Activated CD4-positive, alpha-beta memory T cell treated with anti-CD3 and anti-CD28 coated beads for 36 hours (primary cell): ENCODE measurements at places on chromosomes 12 and 14. TPM values are rescaled to one million over a fixed set of nuclear protein-coding genes. Genes with fewer than 3 reads are reported as not detected.

GRCh38 chr12:2364631-2365051 is 311.9 kb downstream of the CACNA1C start:
- no peak for DNase-seq
- H3K27ac ChIP-seq, result no peak overlapping the region
- peaks cover 6% of the 10 kb centered on the region for H3K27me3 ChIP-seq
- peaks cover 5% of the 10 kb centered on the region for H3K4me1 ChIP-seq
- H3K4me3 ChIP-seq, result no peak overlapping the region
- H3K36me3 ChIP-seq, result no peaks in the 10 kb centered on the region

DNA sequence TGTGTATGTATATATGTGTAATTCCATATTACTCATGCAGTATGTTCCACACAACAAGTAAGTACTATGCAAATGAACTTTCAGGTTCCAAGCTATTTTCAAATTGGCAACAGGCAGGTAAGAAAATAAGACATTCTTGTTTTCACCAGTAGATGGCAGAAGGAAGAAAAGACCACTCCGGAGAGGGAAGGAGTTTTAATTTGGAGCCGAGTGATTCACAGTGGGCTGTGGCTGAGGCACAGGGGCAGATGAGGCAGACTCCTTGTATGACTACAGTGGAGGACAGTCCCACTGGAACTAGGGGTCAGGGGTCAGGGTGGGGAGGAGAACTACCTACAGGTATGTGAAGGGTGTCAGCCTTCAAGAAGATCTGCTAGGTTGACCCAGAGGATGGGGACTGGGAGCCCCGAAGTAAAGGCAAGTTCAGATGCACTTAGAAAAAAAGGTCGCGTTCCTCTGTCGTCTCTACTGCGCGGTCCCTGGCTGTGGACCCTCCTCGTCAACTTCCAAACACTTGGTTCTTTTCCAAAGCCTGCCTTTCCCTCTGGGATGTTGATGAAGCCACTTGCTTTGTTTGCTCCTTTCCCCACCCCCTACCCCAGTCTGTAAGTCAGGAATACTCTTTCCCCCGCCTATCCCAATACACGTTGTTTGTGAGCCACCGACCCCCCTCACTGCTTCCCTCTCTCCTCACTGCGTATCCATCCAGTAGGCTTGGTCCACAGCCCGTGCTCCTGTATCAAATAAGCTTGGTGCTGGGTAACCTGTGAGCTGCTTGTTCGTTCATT is 24.1 kb downstream of the DDX47 start:
- peaks cover 48% of the 10 kb centered on the region for H3K4me1 ChIP-seq
- no peak overlapping the region for H3K4me3 ChIP-seq
- H3K27ac ChIP-seq, result peak overlapping the region; percentile 42
- no peaks in the 10 kb centered on the region for H3K27me3 ChIP-seq
- DNase-seq, result peak; percentile 79
- peaks cover 27% of the 10 kb centered on the region for H3K36me3 ChIP-seq

DNA sequence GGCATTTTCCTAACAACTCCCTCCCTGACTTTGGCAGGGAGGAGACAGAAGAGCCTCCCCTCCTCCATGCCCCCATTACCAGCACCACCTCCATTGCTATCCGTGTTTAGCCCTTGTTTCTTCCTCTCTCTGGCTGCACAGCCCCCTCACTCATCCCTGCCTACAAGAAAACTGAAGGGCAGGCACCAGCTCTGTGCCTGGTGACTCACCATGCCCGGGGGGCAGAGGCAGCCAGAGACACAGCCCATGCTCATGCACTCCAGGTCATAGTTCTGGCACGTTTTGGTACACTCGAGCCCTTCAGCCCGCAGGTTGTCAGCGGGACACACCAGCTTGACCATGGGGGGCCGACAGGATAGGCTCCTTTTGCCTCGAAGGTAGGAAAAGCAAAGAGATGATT is 80.4 kb downstream of the VWF start:
- no peak overlapping the region for H3K27ac ChIP-seq
- H3K27me3 ChIP-seq, result peaks cover 4% of the 10 kb centered on the region
- H3K4me1 ChIP-seq, result no peaks in the 10 kb centered on the region
- no peak overlapping the region for H3K4me3 ChIP-seq
- DNase-seq, result no peak
- H3K36me3 ChIP-seq, result no peaks in the 10 kb centered on the region

DNA sequence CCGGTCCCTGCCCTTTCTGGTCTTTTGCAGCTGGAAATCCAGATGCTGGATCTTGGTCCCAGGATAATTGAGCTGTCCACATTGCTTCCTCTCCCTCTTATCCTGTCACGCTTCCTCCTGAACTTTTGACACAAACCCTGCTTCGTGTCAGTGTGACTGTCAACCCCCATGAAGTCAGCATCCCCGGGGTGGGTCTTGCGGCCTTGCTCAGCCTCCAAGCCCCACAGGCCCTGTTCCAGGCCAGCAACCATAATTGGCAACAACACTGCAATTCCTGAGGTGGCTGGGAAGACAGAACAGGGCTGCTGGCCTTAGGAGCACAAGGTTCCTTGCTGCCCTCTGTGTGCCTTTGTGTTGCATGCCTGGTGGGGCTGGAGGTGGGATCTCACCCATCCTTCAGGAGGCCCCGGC is 74.9 kb downstream of the NTF3 start:
- peaks cover 1% of the 10 kb centered on the region for H3K27me3 ChIP-seq
- no peak overlapping the region for H3K27ac ChIP-seq
- no peak overlapping the region for H3K4me3 ChIP-seq
- no peaks in the 10 kb centered on the region for H3K4me1 ChIP-seq

DNA sequence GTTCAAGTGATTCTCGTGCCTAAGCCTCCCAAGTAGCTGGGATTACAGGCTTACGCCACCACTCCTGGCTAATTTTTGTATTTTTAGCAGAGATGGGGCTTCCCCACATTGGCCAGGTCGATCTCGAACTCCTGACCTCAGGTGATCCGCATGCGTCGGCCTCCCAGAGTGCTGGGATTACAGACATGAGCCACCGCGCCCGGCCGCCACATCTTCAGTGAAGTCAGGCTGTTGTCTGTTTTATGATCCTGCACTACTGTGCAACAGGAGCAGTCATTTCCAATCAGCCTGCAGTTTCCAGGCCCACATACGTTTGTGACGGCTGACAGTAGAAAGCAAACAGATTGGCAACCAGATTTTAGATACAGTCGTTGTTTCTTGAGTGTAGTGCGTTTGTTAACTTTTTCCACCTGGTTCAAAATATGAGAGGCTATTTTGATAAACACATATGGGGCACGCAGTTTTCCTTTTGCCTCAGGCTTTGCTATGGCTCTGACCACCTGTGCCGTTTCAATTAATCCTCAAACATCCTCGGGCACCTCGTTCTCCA is 74.8 kb downstream of the LGMN start:
- no peaks in the 10 kb centered on the region for H3K27me3 ChIP-seq
- peaks cover 23% of the 10 kb centered on the region for H3K36me3 ChIP-seq
- no peak for DNase-seq
- peaks cover 78% of the 10 kb centered on the region for H3K4me1 ChIP-seq
- no peak overlapping the region for H3K27ac ChIP-seq

- no peaks in the 10 kb centered on the region for H3K27me3 ChIP-seq
- no peak for DNase-seq
- no peak overlapping the region for H3K4me3 ChIP-seq
- H3K36me3 ChIP-seq, result peaks cover 49% of the 10 kb centered on the region
- H3K4me1 ChIP-seq, result peaks cover 32% of the 10 kb centered on the region
- H3K27ac ChIP-seq, result no peak overlapping the region
These were observed 16.5 kb downstream of the SEL1L start for GRCh38 chr14:81516986-81517797.

- no peak overlapping the region for H3K27ac ChIP-seq
- H3K27me3 ChIP-seq, result no peaks in the 10 kb centered on the region
- peaks cover 5% of the 10 kb centered on the region for H3K4me1 ChIP-seq
- H3K4me3 ChIP-seq, result no peak overlapping the region
- H3K36me3 ChIP-seq, result peaks cover 3% of the 10 kb centered on the region
These were observed 192.4 kb downstream of the FUT8 start for GRCh38 chr14:65604936-65605335.

- no peaks in the 10 kb centered on the region for H3K36me3 ChIP-seq
- no peak overlapping the region for H3K4me3 ChIP-seq
- no peak for DNase-seq
- H3K27ac ChIP-seq, result no peak overlapping the region
- no peaks in the 10 kb centered on the region for H3K4me1 ChIP-seq
These were observed 40.2 kb downstream of the MYF5 start for GRCh38 chr12:80756875-80757274.

DNA sequence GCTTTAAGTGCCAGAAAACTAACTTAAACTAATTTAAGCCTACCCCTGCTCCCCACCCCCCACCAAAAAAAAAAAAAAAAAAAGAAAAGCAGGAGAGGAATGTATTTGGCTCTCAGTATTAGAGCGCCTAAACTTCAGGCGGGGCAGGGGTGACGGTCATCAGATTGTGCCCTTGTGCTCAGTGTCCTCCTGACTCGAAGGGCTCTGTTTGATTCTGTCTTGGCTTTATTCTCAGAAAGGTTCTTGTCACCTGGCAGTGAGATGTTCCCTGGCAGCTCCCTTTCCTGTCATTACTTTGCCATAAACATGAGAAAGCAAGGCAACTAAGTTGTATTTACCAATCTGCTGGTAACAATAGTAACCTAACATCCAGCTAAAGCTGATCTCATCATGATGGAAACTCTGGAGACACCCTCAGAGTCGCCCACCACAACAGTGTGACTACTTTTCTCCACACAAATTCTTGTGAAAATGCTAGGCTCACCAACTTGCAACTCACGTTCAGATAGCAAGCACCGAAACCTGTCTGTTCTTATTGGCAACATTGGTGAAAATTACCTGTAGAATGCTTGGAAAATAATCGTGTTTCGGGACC is 39.0 kb upstream of the WNK1 start:
- H3K36me3 ChIP-seq, result no peaks in the 10 kb centered on the region
- peaks cover 27% of the 10 kb centered on the region for H3K4me1 ChIP-seq
- no peaks in the 10 kb centered on the region for H3K27me3 ChIP-seq
- DNase-seq, result peak; percentile 61
- peak overlapping the region; percentile 21 for H3K27ac ChIP-seq

DNA sequence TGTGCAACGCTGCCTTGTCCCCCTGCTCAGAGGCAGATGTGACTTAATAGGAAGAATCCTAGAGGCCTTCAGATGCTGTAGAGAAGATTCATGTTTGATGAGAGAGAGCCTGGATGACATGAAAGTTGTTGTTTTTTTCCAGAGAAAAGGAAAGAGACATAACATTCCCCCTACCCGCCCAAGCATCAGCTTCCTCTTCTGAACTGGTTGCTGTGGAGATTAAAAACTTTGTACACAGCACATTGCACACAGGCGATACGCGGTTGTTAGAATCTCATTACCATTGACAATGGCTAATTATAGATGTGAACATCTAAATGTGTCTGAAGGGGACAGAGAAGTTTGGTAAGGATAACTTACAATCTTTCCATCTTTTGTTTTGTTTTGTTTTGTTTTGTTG is 13.6 kb upstream of the ETFBKMT start:
- no peak for DNase-seq
- H3K27ac ChIP-seq, result no peak overlapping the region
- no peaks in the 10 kb centered on the region for H3K27me3 ChIP-seq
- H3K4me1 ChIP-seq, result no peaks in the 10 kb centered on the region
- no peak overlapping the region for H3K4me3 ChIP-seq
- no peaks in the 10 kb centered on the region for H3K36me3 ChIP-seq

GRCh38 chr12:113049976-113050742 is 6.4 kb upstream of the DTX1 start:
- H3K4me1 ChIP-seq, result peaks cover 8% of the 10 kb centered on the region
- H3K27ac ChIP-seq, result no peak overlapping the region
- H3K36me3 ChIP-seq, result no peaks in the 10 kb centered on the region
- H3K4me3 ChIP-seq, result no peak overlapping the region

DNA sequence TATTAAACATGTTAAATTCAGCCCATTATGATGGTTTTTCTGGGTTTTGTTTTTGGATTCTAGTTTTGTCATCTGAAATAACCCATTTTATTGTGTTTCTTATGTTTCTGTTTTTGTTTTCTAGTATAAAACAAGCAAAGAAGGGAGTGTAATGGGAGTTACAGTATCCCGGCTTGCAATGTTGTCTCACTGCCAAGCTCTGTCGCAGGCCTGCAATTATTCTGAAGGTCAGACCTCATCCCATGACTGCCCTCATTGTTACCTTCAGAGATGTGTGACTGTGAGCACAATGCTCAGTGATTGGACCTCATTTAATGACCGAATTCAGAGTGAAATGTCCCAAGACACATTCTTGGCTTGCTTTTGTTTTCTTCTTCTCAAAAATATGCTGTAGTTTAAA is 73.0 kb upstream of the ATF1 start:
- no peaks in the 10 kb centered on the region for H3K27me3 ChIP-seq
- no peaks in the 10 kb centered on the region for H3K4me1 ChIP-seq
- DNase-seq, result no peak
- no peak overlapping the region for H3K27ac ChIP-seq
- H3K4me3 ChIP-seq, result no peak overlapping the region

GRCh38 chr14:61466249-61466904 is 145.0 kb downstream of the PRKCH start:
- no peak overlapping the region for H3K4me3 ChIP-seq
- peaks cover 51% of the 10 kb centered on the region for H3K36me3 ChIP-seq
- H3K27ac ChIP-seq, result peak overlapping the region; percentile 20
- DNase-seq, result no peak
- peaks cover 73% of the 10 kb centered on the region for H3K4me1 ChIP-seq

DNA sequence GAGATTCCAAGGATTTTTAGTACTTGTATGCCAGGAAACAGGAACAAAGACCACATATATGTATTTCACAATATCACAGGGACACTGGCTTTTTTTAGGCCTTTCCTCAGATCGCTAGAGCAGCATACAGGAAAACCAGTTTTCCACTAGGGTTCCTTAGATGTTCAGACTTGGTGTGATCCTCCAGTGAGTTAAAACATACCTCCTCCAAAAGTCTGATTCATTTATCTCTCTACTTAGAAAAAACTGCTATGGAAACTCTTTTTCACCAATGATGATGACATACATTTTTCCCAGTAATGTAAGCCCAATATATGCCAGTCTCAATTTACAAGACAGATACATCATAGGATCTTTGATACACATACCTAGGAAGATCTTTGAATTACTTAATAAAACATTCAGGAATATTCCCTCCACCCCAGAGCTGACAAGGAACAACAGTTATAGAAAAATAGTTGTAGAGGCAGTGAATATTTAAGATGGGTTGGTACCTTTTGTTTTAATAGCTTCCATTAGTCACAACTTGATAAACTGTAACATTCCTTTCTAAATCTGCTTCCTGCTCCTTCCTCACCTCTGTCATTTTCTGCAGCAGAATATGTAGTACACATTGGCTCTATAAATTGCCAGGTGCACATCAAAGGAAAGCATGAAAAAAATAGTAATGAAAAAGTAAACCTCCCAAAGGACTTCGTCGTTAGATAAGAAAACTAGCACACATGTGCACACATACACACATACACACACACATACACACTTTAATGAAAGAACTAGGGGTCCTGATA is 27.5 kb downstream of the BCAT1 start:
- peaks cover 33% of the 10 kb centered on the region for H3K4me1 ChIP-seq
- no peak overlapping the region for H3K4me3 ChIP-seq
- H3K27me3 ChIP-seq, result peaks cover 7% of the 10 kb centered on the region
- H3K36me3 ChIP-seq, result no peaks in the 10 kb centered on the region
- H3K27ac ChIP-seq, result no peak overlapping the region

GRCh38 chr12:9933958-9934357 is 1.8 kb upstream of the CLEC2A start:
- no peak overlapping the region for H3K27ac ChIP-seq
- H3K4me1 ChIP-seq, result no peaks in the 10 kb centered on the region
- H3K4me3 ChIP-seq, result no peak overlapping the region

GRCh38 chr12:57367121-57367520 is 63.7 kb downstream of the R3HDM2 start:
- H3K27ac ChIP-seq, result no peak overlapping the region
- H3K36me3 ChIP-seq, result peaks cover 24% of the 10 kb centered on the region
- H3K4me3 ChIP-seq, result no peak overlapping the region
- no peaks in the 10 kb centered on the region for H3K27me3 ChIP-seq

DNAI7 gene
- total RNA-seq, result not detected

IAPP gene
- total RNA-seq, result not detected

KRT79 gene
- total RNA-seq, result not detected

FSCB gene
- total RNA-seq, result not detected

MDGA2 gene
- not detected for total RNA-seq

SLC16A7 gene
- total RNA-seq, result 36.6 TPM
